H9 (cell line): ENCODE measurements at places on chromosomes 6 and 20.
A peak's percentile ranks its signal among the peaks of the same experiment; 100 is the strongest.

GRCh38 chr6:109824105-109824504, 133.0 kb downstream of the FIG4 start:
- DNase-seq, result no peak

DNA sequence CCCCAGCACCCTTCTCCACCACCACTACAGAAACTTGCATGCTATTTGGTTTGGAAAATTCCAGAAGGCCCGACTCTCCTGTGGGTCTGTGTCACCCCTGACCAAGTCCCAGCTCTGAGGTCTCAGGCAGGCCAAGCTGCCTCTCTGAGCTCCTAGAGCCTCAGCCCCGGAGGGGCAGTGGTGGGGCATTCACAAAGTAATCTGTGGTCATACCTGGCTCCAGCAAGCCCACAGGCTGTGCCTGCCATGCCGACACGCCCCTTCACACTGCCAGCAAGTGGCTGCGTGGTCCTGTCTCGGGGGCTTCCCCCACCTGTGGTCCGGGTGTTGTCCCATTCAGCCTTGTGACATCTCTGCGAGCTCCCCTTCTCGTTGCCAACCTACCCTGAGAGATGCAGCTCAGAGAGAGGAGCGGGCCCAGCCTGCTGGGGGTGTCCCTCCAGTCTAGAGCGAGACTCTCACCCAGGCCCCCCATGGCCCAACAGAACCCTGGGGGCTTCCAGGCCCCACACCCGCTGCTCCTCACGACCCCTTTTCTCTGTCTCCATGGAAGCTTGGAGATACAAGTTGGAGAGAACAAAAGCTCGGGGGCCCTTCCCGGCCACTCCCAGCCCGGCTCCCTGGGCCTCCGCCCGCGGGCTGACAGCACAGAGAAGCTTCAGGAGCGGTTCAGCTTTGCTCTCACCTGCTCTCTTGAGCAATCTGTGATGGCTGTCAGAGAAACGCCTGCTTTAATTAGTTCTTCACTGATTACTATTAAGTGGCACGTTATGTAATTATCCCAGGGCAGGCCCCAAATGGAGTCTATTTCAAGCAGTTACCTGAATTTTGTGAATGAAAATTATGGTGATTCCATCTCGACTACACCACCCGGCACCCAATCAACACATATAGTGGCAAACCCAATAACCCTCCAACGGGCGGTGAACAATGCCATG, 147.7 kb upstream of the PHACTR3 start:
- DNase-seq, result no peak

DNA sequence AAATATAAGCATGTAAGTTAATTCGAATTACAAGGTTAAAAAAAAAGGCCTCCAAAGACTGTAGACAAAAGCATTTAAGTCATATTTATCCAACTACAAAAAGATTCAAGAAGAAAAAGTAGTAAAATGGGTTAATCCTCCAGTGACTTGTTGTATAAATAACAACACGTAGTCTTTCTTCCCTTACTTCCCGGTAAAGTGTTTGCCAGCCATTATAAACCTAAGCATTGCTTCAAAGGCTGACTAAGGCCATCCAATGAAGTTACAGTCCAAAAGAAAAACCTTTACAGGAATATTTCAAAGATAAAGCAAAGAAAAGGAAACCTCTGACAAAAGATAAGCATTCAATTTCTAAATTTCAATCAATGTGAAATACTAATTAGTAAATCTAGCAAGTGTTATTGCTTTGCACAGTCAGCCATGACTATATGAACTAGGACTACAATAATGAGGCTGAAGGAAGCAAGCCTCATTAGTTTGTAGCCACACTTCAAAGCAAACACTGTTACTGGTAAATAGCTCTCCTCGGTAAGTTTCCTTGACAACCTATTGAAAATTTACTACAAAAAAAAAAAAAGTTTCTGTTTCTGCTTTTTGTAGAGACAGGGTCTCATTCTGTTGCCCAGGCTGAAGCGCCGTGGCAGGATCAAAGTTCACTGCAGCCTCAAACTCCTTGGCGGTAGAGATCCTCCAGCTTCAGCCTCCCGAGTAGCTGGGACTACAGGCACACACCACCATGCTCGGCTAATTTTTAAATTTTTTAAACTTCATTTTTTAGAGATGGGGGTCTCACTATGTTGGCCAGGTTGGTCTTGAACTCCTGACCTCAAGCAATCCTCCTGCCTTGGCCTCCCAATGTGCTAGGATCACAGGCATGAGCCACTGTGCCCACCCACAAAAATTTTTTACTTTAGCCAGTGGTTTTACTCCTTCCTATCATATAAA, 46.0 kb downstream of the NUDT3 start:
- DNase-seq, result no peak

DNA sequence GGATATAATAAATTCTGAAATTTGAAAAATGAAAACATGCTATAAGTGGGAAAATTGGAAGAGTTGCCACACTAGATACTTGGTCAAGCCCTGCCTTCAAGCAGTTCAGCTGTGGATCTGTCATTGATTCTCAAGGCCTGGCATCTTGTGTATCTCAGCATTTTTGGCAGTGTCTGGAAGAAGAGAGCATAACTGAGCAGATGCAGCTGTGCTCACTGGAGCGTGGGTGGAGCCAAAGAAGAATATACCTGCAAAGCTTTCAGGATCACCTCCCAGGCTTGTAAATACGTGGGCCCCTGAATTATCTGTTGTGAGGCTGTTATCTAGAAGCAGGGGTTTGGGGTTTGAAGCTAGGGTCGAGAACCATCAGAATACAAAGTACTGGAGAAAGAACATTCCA, 31.3 kb upstream of the CHD6 start:
- no peak for DNase-seq

- DNase-seq, result no peak
These were observed 34.9 kb downstream of the PTPN1 start for GRCh38 chr20:50545126-50545525.

- no peak for DNase-seq
These were observed 2.0 kb downstream of the ACSS1 start for GRCh38 chr20:25055711-25056495.

GRCh38 chr6:6518631-6519427, 69.7 kb upstream of the LY86 start:
- no peak for DNase-seq

GRCh38 chr20:59938696-59939051, 1.4 kb downstream of the PPP1R3D start:
- no peak for DNase-seq

DNA sequence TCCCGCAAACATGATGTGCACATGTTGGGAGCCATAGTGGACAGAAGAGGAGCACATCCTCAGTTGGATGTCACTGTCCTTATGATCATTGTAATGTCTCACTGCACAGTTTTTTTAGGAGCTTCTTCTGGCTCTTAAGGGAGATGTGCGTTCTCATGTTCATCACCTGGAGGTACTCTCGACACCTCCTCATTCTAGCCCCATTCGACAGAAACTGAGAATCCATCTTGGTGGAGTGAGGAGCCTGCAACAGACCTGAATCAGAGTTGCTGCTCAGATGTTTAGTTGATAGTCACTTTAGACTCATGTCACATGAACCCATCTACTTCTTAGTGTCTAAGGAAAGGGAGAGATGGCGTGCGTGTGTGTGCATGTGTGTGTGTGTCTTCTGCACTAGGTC, 2.3 kb upstream of the BMP6 start:
- no peak for DNase-seq

- no peak for DNase-seq
These were observed 619.0 kb downstream of the TFAP2A start for GRCh38 chr6:9795880-9796279.

DNA sequence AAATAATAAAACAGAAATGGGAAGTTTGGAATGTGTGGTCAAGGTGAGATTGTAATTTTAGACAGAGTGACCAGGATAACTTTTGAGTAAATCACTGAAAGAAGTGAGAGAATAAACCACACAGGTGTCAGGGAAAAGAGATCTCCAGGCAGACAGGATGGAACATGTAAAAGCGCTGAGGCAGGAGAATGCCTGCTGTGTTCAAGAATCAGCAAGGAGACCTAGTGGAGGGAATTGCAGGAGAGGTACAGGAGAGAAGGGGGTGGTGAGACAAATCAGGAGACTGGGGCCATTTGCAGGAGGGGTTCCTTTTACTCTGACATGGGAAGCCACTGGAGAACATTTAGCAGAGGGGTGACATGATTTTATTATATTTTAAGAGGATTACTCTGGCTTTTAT, 456.7 kb downstream of the NKAIN2 start:
- no peak for DNase-seq

GRCh38 chr20:62982124-62983075, 24.4 kb downstream of the BHLHE23 start:
- DNase-seq, result no peak

- DNase-seq, result no peak
These were observed 42.9 kb downstream of the ATXN1 start for GRCh38 chr6:16718356-16718755.

- no peak for DNase-seq
These were observed 364.9 kb downstream of the GRIK2 start for GRCh38 chr6:101758368-101758767.

GRCh38 chr6:136427378-136427717, 122.9 kb downstream of the MAP7 start:
- no peak for DNase-seq

- no peak for DNase-seq
These were observed 50.5 kb downstream of the ZNF831 start for GRCh38 chr20:59214073-59214472.

DNA sequence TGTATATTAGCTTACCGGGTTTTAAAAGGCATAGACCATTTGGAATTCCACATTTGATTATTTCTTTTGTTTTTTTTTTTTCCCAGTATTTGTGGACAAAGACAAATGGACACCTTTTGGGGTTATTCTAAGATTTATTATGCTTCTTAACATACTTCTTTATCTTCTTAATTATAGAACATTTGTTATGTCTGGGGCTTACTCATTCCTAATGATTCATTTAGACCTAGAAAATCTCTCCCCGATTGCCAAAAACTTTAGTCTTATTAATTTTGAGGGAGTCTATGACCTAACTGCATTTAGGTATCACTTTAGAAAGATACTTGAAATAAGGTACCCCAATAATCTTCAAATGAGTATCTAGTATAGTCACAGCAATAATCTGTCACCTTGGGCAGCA, 170.7 kb upstream of the PREP start:
- DNase-seq, result no peak

DNA sequence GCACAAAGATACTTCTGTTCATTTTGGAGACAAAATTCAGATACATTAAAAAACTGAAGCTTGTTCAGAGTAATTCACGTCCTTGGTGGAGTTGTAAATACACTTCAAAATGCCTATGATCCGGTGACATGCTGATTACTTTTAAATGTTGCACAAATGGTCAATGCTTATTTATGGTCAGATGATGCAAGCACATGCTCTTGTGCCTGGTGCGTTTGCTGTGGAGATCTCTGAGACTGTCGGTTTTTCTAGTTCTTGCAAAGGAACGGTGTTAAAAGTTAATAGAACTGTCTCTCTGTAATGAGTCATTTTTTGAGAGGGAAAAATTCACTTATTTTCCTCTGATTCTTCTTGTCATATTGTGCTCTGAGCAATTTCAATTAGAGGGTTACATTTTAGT, 45.2 kb upstream of the EDN3 start:
- DNase-seq, result no peak

- DNase-seq, result no peak
These were observed 32.5 kb upstream of the NKAIN2 start for GRCh38 chr6:123771126-123771525.

- peak; percentile 73 for DNase-seq
These were observed 284.9 kb downstream of the PRKN start for GRCh38 chr6:162442687-162443086.

DNA sequence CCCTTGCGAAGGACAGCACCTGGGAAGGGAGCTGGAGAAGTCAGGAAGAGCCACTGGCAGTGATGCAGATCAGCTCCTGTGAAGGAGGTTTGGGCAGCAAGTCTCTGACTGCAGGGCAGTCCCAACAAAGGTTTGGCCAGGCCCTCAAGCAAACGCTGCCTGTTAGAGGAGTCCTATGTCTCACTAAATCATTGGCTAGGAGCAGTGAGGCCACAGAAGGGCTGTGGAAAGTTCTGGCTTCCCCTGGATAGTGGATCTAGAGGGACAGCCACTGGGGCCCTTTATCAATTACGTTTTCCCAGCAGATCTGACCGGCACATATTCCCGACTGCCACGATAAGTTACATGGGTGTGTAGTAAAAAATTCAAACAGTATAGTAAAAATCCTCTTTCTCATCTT, 2.5 kb downstream of the TTPAL start:
- DNase-seq, result no peak

- DNase-seq, result no peak
These were observed 116.2 kb downstream of the LAMP5 start for GRCh38 chr20:9630554-9630953.

DNA sequence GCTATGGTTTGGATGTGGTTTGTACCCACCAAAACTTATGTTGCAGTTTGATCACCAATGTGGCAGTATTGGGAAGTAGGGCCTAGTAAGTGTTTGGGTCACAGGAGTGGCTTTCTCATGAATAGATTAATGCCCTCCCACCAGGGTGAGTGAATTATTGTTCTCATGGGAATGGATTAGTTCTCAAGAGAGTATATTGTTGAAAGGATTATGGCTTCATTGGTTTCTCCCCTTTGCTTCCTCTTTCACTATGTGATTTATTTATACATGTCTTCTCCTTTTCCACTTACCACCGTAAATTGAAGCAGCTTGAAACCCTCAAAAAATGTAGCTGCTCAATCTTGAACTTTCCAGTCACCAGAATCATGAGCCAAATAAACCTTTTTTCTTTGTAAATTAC, 10.8 kb downstream of the UFL1 start:
- no peak for DNase-seq

GRCh38 chr6:126170978-126171382, 168.9 kb upstream of the CENPW start:
- DNase-seq, result no peak

GRCh38 chr20:37566590-37567330, 39.1 kb upstream of the BLCAP start:
- no peak for DNase-seq

DNA sequence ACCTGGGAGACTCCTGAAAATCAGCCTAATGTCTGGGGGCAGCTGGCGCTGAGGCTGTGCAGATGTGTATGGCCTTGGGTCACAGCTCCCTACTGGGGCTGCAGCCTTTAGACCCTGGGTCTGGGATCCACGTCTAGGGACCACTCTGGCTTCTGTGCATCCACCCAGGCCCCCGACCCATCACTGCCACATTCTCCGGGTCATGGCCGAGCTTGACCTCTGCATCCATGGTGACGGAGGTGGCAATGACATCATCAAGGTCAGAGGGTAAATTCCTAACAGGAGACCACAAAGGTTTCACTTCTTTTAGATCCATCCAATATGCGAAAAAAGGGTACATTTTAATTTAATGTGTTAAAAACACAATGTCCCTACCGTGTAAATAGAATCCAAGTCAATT, 14.5 kb upstream of the PCMTD2 start:
- DNase-seq, result no peak

DNA sequence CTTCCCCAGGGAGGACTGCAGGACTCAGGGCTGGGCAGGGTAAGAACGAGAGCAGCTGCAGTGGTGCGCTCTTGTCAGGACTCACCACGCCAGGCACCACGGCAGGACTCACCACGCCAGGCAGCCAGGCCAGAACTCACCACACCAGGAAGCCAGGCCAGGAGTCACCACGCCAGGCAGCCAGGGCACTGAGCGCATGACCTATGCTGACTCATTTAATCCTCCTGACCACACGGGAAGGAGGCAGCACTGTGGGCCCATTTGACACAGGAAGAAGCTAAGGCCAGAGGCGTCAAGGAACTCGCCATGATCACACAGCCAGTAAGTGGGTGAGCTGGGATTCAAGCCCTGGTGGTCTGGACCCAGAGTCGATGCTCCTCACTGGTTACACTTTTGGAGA, 189.3 kb downstream of the PREX1 start:
- DNase-seq, result no peak
